ENCODE measurements at places on chromosomes 2 and 18. TPM values are rescaled to one million over a fixed set of nuclear protein-coding genes. Genes with fewer than 3 reads are reported as not detected.

Gene ARHGAP25
- total RNA-seq: 37.7 TPM

DNA sequence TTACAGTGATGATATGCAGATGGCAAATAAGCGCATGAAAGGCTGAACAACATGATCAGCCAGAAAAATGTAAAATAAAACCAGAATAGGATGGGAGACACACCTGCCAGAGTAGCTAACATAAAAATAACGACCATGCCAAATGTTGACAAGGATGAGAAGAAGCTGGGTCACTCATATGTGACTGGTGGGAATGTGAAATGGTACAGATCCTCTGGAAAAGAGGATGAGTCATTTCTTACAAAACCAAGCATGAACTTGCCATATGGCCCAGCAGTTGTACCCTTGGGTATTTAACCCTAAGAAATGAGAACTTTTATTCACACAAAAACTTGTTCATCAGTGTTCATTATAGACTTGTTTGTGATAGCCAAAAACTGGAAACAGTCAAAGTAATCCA, 143.8 kb downstream of the SH3BP4 start:
- no peak for DNase-seq

Gene SIX3
- not detected for total RNA-seq

Gene STPG4
- 0.55 TPM for total RNA-seq

DNA sequence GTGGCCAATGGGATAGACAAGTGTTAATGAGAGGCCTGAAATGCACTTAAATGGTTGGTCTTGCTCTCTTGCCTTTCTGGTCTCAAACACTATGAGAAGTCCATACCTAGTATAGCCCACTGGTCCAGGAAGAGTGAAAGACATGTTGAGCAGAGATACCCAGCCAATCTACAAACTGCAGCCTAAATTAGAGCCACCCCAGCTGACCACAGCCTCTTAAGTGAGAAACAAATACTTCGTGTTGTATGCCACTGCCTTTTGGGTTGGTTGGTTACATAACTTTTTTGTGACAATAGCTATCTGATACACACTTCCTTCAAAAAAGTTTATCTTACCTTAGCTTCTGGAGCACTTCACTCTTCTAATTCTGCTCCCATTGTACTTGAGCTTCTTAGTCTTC, 8.8 kb upstream of the EXOC6B start:
- no peak for DNase-seq

- no peak for DNase-seq
Observed at GRCh38 chr2:54666634-54667265, 56.7 kb upstream of the EML6 start.

Gene C2orf80
- not detected for total RNA-seq

DNA sequence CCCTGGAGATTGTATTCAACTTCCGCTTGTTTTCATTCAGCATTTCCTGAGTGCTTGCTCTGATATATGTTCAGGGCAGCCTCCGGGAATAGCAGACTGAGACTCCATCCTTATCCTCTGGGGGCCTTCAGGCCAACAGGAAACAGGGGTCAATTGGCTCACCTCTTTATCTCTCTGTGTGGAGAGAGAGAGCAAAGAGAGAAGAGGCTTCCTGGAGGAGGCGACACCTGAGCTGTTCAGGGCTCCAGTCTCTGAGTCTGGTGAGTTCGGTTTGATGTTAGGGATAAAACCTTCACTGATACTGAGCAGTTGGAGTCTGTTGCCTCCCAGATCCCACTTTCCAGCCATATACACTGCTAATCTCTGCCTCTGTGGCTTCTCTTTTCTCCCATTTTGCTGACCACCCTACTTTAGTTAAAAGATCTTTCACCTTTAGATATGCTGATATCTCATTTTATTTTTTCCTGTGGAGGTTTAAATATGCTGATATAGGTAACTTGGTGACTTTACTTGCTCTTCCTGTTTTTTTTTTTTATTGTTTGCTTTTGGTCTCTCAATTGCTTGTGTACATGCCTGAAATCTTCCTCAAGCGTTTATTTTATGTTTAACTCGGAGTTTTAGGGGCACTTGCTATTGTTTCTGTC, 56.9 kb downstream of the KCNS3 start:
- DNase-seq: no peak

DNA sequence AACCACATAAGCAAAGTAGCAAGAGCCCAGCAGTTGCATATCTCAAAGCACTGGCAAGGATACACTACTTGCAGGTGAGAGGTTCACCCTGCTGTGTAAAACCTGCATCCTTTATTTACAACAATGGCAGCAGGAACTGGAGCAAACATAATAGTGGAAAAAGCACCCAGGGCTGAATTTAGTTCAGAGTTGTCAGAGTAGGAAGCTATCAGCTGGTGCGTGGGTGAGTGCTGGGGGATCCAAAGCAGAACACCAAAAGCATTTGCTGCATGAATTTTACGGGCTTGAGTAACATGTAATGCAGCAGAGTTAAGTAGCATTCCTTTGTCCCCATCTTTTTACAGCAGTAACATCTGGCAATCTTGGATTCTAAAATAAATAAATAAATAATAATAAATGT, 73.5 kb upstream of the SRD5A2 start:
- DNase-seq: no peak

- peak; percentile 4 for DNase-seq
Observed at GRCh38 chr2:206915121-206915520, 24.2 kb upstream of the CPO start.

GRCh38 chr2:172226244-172227061, 123.8 kb upstream of the DLX2 start:
- no peak for DNase-seq

- DNase-seq: no peak
Observed at GRCh38 chr2:231362555-231363184, 32.8 kb upstream of the B3GNT7 start.

GRCh38 chr2:101253013-101253702, 472 bp downstream of the CNOT11 start:
- DNase-seq: peak; percentile 67

Gene FABP1
- not detected for total RNA-seq

Gene MAP2
- total RNA-seq: 0.33 TPM

Gene TMEM198
- 1.8 TPM for total RNA-seq

DNA sequence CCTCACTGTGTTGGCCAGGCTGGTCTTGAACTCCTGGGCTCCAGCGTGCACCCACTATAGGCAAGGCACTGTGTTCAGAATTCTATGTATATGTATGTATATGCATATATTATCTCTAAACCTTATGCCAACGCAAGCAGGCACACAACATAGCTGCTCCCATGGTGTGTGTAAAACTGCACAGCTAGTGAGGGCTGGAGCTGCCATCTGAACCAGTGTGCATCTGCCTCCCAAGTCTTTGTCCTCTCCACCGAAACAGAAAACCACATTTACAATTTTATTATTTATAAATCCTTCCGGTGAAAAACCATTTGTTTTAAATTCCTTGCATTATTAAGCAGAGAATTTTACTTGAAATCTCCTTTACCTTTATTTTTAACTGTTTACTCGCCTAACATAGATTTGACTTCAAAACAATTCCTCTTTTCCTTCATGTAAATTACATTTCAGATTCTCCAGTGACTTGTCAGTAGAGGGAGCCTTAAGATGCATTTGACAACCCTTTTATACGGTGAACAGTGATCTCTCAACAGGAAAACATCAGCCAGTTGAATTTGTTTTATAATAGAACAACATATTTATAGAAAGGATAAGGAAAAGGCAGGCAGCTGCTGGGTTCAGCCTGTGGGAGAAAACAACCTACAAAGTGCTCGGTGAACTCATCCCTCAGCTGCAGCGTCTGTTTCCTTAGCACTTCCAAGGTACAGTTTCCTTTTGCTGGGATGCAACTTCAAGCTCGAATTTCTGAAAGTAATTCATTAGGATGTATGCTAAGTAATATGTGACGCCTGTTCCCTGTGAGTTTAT, 101.2 kb downstream of the MYT1L start:
- DNase-seq: no peak

- DNase-seq: no peak
Observed at GRCh38 chr2:63544017-63544627, 44.2 kb downstream of the WDPCP start.

Gene DSG2
- total RNA-seq: 0.82 TPM

GRCh38 chr2:207764096-207764630, 5.5 kb downstream of the FZD5 start:
- DNase-seq: no peak

Gene RFX8
- 0.76 TPM for total RNA-seq

GRCh38 chr2:169623235-169623634, 39.1 kb downstream of the PPIG start:
- no peak for DNase-seq

Gene ANO7
- 0.27 TPM for total RNA-seq

DNA sequence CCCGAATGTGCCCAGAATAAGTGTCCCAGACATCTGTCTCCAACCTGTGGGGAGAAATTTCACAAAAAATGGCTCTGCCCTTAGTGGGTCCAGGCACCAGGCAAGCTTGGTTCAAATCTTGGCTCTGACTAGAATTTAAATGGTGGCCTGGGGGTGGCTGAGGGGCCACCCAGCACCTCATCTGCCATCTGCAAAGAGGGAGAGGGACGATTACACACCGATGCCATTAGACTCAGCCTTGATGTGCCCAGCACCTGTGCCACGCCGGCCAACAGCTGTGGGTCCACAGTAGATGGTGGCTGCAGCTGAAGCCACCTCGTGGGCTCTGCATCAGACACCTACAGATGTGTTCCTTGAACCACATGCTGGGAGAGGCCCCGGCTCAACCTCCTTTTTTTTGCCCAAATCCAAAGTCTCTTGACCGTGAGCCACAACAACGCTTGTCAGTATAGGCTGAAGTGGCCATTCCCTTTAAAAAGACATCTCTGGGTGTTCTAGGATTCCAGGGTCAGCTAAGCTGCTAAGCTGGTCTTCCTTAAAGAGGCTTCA, 222.0 kb upstream of the RAB6C start:
- DNase-seq: no peak

Gene LRATD1
- total RNA-seq: not detected

- DNase-seq: no peak
Observed at GRCh38 chr2:43507137-43507536, 88.7 kb downstream of the THADA start.

Gene LIMS3
- total RNA-seq: 0.57 TPM

DNA sequence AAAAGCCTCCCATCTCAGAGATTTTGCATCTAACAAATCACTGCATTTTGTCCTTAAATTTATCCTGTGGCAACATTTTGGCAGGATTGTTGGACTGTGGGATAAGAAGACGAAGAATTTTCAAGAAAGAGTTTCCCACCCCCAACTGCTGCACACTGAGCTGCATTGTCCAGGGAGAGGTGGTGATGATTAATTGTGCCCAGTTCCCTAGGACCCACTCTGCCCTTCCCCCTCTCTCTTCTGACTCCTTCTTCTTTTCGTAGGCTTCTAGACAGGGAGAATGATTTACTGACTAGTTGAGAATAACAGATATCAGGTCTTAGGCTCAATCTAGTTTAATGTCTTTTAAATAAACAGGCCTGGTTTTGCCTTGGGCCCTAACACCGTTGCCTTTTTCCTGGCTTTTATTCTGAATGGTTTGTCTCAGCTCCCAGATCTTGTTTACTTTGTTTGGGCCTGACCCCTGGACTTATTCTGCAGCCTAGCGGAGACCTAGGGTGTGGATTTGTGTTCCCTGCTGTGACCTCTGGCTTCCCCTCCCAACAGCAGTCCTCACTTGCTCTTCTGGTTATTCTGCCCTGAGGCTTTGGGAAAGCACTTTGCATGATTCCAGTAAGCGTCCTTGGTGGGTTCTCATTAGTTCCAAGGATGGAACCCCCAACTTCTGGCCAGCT, 233.3 kb downstream of the INSIG2 start:
- DNase-seq: no peak

DNA sequence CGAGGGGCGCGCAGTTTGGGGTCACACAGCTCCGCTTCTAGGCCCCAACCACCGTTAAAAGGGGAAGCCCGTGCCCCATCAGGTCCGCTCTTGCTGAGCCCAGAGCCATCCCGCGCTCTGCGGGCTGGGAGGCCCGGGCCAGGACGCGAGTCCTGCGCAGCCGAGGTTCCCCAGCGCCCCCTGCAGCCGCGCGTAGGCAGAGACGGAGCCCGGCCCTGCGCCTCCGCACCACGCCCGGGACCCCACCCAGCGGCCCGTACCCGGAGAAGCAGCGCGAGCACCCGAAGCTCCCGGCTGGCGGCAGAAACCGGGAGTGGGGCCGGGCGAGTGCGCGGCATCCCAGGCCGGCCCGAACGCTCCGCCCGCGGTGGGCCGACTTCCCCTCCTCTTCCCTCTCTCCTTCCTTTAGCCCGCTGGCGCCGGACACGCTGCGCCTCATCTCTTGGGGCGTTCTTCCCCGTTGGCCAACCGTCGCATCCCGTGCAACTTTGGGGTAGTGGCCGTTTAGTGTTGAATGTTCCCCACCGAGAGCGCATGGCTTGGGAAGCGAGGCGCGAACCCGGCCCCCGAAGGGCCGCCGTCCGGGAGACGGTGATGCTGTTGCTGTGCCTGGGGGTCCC, at the start of gene ITGA4:
TSS of gene ITGA4 (plus strand) at position 266 of the 620 bp plus-strand sequence. CDS start at position 535, 269 bp downstream.
- peak; percentile 88 for DNase-seq

DNA sequence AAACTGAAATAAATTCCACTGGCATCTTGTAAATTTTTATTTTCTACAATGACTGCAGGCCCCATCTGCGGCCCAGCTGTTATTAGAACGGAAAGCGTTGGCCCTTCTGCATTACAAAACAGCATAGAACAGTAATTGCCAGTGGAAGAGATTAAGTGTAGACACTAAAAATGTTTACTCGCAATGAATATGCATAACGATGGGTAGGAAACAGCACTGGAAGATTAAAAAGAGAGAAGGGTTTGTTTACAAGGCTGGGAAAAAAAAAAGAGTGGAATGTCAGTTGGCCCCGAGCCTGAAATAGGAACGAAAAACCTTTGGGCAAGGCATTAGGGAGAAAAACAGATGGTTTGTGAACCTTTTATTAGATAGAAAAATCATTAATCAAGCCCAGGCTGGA, 275.9 kb upstream of the TCF4 start:
- no peak for DNase-seq
